ENCODE measurements at places on chromosomes 4 and X.
A peak's percentile ranks its signal among the peaks of the same experiment; 100 is the strongest.

- no peak for DNase-seq
These were observed 459.7 kb upstream of the FAT1 start for GRCh38 chr4:187183346-187183745.

DNA sequence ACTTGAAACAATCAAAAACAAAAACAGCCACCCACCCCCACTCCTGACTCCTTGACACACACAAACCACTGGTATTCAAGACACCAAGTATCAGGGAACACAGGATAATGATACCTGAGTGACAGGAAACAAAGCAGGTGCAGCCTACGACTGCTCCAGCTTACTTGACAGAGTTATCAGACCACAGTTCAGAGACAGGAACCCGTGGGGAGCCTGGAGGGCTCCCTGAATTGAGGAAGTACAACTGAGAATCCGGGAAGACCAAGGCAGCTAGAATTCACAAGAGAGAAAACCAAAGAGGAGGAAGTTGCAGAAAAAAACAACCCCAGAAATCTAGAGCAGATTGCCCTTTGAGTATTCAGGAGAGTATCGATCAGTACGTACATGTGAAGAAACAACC lies 20.5 kb downstream of the COMMD8 start:
- DNase-seq, result no peak

DNA sequence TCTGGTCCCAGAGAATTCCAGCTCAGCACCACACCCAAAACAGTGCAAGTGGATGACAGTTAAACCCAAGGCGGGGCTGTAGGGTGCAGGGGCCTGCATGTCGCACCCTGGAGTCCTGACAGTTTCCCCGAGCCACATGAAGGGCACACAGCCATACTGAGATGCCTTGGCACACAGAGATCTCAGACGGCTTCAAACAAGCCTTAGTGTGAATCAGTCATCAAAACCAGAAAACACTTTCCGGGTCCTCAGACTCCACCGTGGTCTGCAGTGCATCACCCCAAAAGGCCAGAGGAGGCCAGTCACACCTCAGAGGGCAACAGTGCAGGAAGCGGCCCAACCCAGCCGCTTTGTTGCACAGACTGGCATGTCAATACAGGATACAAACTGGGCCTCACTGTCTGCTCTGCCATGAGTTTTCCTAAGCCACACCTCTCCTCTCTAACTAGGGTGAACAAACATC lies 64.6 kb upstream of the ENPP6 start:
- DNase-seq, result peak; percentile 86

DNA sequence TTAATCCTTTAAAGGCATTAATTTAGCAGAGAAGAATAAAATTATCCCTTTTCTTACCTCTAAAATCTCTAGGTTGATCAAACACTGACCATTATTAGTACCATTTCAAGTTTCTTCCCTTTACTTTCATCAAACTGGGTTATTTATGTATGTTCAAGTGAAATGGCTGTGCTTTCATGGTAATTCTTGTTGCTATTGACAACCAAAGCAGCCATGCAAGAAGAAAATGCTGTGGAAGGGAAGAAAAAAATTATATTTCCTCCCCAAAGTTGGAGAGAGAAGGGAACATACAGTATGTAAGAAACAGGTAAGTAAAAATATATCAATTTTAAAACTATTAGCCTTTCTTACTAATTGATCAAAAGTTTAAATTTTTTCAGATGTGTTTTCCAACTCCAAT lies 16.2 kb downstream of the NPNT start:
- no peak for DNase-seq

DNA sequence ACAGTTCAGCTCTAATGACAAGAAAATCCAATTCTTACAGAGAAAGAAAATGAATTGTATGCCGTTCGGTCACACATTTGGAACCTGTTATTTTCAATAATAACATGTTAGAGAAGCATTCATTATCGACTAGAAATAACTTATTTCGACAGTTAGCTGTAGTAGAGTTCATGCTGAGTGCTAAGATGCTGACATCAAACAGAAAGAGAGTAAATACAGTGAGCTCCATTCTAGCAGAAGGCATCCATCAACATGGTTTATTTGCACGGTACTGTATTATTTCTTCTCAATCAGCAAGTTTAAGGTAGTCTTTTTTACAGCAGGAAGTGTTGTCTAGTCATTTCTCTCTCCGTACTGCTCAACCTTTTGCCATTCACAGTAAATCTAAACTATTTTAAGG lies 732.1 kb downstream of the STIM2 start:
- no peak for DNase-seq

GRCh38 chr4:98343626-98344025 lies 82.4 kb downstream of the RAP1GDS1 start:
- DNase-seq, result no peak

- DNase-seq, result no peak
These were observed 744 bp downstream of the NPY5R start for GRCh38 chr4:163344147-163345125.

- no peak for DNase-seq
These were observed 52.4 kb downstream of the ENPP6 start for GRCh38 chr4:184165291-184165690.

DNA sequence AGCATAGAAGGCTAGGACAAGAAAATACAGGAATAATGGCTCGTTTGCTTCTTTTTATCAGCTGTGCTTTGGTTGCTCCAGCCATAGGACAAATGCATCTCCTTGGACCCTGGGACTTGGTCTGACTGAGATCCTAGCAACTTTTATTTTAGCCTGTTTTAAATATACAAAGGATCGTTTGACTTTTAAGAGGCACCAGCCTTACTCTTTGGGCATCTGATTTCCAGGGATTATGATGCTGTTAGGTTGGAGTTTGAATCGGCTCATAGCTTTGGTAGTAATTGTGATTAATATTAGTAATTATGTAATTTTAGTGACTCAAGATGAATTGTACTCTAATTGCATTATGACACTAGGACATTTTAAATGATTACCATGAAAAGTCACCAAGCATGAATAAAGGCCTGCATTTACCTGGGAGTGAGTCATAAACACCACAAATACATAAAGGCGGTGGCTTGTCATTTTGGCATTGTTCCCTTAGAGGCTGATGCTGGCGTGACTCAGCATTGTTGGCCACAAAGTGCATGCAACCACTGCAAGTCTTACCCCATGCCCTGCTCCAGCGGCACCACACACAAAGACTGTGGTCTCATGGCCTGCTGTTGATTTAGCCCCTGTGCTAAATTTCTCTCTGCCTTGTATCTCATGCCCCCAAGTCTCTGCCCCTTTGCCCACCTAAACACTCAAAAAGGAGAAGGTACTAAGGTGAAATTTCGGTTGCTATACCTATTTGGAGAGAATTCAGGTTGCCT lies 12.4 kb downstream of the GPAT3 start:
- peak; percentile 94 for DNase-seq

GRCh38 chr4:40842725-40843423 lies 93.1 kb downstream of the NSUN7 start:
- DNase-seq, result no peak

DNA sequence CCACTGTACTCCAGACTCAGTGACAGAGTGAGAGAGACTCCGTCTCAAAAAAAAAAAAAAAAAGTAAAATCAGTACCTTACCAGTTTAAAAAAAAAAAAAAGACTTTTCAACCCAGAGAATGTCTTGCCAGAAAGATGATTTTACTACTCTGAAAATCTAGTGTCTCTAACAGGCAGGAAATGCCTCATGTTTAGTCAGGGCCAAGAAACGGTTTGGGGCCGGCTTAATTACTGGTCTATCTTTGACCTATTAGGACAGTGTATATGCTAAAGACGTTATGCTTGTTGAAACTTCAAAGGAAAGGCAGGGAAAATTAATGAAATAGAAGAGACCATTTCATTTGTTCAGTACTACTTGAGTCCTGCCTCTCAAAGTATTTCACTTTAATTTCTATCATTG lies 9.9 kb downstream of the BEND4 start:
- no peak for DNase-seq

GRCh38 chrX:37786624-37787422 lies 7.0 kb downstream of the CYBB start:
- DNase-seq, result no peak

- DNase-seq, result no peak
These were observed 119.2 kb downstream of the DDX53 start for GRCh38 chrX:23118890-23119527.

- DNase-seq, result no peak
These were observed 12.5 kb downstream of the GJB1 start for GRCh38 chrX:71235482-71235881.

DNA sequence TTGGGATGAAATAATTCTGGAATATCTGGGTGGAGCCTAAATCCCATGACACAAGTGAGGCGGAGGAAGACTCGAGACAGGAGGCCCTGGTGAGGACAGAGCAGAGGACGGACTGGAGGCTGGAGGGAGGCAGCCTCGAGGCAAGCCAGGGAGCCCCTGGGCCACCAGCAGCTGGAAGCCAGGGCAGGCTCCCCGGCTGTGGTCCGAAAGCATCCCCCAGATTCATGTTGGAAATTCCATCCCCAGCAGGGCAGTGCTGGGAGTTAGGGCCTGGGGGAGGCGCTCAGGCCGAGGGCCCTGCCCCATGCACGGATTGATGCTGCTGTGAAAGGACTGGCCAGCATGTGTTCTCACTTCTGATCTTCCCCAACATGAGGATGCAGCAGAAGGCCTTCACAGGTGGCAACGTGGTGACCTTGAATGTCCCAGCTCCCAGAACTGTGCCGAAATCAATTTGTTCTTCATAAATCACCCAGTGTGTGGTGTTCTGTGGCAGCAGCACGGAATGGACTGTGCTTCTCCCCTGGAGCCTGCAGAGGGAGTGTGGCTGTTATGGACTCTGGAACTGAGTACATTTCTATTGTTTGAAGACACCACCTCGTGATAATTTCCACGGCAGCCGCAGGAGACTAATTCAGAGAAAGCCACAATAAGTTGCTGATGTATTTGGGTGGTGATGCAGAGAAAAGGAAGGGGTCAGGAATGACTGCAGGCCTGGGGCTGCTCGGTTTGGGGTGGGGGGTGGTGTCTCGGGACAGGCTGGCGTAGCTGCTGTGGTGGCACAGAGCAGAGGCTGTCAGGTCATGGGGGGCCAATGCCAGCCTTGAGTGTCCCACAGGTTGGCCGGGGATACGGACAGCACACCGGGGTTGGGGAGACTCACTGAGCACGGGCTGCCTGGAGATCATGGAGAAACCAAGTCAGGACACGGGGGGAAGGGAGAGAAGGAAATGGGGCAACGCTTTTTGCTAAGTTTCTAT lies 56.9 kb downstream of the PCGF3 start:
- DNase-seq, result no peak

GRCh38 chr4:107719207-107719921 lies 670 bp downstream of the PAPSS1 start:
- peak; percentile 34 for DNase-seq

- DNase-seq, result peak; percentile 73
These were observed at the start of gene SCD5 for GRCh38 chr4:82798168-82799005. TSS of gene SCD5 (minus strand) at chr4:82798796. CDS start at chr4:82798537, 259 bp downstream.

DNA sequence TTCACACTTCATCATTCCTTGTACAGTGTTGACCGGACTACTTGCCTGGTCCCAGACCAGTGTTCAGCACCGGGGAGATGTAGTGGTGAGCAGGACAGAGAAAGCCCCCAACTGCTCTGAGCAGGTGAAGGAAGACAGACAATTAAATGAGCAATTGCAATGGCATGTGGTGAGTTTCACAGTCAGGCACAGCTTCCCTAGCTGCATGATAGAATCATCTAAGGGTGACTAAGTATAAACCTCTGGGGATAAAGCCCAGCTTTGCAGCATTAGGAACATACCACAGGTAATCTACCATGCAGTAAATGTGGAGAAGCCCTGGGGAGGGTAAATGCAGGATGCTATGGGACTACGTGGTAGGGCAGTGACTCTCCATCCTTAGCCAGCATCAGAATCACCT lies 47.8 kb downstream of the TMA16 start:
- peak; percentile 58 for DNase-seq

- DNase-seq, result no peak
These were observed 106.3 kb downstream of the REPS2 start for GRCh38 chrX:17052793-17053192.

GRCh38 chr4:168432419-168433146 lies 47.7 kb downstream of the DDX60L start:
- no peak for DNase-seq

GRCh38 chr4:185016946-185017758 lies 1.1 kb upstream of the HELT start:
- DNase-seq, result no peak

GRCh38 chr4:186832906-186833305 lies 109.2 kb upstream of the FAT1 start:
- DNase-seq, result no peak

DNA sequence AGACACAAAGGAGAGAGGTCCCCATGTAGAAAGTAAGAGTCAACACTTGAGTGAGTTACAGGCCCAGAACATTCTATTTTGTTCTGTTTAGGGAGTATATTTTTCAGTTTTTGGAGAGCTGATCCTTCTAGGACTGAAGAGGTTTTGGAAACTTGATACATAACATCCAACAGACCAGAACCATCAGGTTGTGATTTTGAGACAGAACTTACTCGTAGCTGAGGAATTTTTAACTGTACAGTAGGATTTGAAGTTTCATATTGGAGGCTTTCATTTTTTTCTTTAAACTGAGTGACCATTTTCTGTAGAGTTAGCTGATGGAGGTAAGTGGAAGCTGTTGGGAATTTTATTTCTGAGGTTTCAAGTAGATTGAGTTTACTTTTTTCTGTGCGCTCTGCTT lies 73.3 kb downstream of the NCAPG start:
- no peak for DNase-seq

GRCh38 chrX:107576392-107576791 lies 51.9 kb upstream of the PRPS1 start:
- no peak for DNase-seq

DNA sequence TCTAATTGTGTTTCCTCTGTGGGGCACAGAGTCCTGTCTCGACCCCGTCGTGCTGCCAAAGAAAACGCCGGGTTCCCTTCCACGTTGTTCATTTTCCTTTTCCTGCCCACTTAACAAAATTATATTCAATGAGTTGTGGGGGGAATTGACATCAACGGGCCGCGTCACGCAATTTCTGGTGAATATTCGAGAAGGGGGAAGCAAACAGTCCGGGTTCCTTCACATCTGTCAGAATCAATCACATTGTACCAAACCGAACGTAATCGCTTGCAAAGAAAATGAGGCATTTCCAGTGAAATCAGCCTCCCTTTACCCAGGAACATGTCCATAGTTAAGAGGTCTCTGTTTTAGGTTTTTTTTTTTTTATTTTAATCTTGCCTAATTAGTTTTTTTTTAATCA lies 243.5 kb downstream of the SHOX start:
- no peak for DNase-seq

- peak; percentile 45 for DNase-seq
These were observed 139.8 kb downstream of the PTTG2 start for GRCh38 chr4:38099908-38100407.

DNA sequence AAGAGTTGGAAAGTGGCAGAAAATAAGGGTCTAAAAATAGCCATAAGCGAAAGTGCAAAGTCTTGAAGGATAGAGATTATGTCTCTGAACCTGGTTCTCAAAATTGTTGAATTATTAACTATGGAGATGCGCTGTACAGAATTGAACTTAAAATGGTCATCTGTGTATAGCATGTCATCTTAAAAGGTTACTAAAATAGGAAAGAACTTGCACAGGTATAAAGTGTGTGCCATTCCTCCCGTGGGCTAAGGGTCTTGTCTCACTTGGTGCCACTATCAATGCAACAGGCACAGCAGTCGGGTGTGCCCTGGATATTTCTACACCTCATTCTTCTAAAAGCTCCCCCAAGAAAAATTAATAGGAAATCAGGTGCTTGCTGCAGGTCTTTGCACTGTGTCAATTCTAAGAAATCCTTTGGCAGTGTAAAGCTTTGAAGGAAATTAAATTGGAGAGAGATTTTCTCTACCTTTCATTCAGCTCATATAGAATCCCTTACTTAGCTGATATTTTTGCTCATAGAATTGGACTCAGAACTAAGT lies 2.4 kb downstream of the SORBS2 start:
- DNase-seq, result no peak
